ENCODE measurements at places on chromosomes 6 and 20.

DNA sequence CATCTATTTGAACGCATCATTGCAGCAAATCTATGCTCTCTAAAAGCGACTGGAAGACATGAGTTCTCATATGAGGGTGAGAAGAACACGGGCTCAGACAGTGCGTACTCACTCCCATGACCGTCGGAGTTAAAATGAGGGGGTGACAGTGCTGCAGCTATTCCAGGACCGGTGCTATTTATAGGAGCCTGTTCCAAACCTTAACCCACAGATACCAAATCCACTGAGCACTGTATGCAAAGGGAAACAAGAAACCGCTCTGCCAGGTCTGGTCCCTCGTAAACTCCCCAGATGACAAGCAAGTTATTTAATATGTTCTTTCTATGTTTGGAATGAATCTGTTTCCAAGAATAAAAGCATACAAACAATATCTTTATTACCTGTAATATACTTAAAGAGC lies 22.9 kb downstream of the PPP1R3G start:
- no peak for DNase-seq

DNA sequence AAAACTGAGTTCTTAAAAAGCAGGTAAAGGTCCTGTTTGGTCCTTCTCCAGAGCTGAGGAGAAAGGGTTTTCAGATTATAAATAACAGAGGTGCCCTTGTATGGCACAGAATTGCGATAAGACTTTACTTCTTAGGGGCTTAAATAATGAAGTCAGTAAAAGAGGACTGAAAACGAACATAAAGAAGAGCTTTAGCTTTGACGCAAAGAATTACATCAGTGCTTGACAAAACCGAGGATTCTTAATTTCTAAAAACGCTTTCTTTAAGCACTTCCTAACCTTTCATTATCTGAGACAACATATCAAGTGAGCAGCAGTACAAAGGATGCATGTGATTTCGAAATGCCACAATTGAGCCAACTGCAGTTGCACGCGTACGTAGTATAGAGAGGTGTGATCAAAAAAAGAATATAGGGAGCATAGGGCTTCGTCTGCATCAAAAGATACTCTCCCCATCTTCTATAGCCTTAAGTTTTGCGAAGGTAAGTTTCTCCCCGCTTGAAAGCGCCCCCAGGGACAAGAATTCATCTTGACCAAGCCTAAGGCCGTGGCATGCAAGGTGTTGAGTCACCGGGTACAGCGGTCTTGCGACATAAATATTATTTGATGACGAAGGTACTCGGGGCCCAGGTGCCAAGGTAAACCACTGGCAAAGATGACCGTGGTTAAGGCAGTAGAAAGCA lies 778 bp upstream of the LOC128125822 start:
- DNase-seq = peak; percentile 36

GRCh38 chr20:20521736-20522135 lies 153.8 kb downstream of the INSM1 start:
- DNase-seq = no peak

DNA sequence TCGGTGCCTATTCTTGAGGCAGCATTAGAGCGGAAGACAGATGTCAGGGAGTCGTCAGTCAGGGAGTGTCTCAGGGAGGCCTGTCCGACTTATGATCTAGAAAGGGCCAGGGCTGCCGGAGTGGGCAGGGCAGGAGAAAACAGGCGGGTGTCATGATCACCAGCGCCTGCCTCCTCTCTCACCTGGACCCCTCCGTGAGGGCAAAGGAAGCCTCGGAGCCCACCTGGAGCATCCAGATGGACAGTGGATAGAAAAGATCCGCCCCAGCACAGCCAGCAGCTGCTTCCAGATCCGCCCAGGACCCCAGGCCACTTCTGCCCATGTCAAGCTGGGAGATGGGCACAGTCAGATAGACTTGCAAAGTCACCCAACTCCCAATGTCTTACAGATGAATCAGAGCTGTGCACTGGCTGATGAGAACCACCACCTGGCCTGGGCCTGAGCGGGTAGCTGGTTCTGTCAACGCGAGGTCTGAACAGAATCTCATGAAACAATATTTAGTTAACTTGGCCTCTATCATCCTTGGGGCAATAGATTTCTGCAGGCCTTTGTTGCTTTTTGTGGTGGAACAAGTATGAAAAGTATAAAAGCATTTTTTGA lies 22.2 kb downstream of the PSMG4 start:
- DNase-seq = peak; percentile 40

DNA sequence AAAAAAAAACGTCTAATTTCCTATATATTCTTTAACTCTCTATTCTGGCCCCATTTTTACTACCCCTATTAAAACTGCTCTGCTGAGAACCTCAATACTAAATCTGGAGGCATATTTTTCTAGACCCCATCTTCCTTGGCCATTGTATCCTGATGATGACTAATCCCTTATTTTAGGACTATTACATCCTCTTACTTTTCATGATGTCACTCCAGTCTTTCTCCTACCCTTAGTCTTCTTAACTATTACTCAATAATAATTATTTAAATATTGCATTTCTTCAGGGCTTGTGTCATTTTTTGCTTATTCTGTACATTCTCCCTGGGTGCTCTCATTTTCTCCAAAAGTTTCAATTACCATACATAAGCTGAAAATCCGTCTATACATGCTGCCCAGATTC lies 6.4 kb downstream of the FBXO30 start:
- DNase-seq = peak; percentile 7

- DNase-seq = no peak
Observed at GRCh38 chr20:2303673-2304072, 7.9 kb downstream of the TGM3 start.

GRCh38 chr6:61809004-61809595 lies 476.9 kb downstream of the KHDRBS2 start:
- peak; percentile 12 for DNase-seq

DNA sequence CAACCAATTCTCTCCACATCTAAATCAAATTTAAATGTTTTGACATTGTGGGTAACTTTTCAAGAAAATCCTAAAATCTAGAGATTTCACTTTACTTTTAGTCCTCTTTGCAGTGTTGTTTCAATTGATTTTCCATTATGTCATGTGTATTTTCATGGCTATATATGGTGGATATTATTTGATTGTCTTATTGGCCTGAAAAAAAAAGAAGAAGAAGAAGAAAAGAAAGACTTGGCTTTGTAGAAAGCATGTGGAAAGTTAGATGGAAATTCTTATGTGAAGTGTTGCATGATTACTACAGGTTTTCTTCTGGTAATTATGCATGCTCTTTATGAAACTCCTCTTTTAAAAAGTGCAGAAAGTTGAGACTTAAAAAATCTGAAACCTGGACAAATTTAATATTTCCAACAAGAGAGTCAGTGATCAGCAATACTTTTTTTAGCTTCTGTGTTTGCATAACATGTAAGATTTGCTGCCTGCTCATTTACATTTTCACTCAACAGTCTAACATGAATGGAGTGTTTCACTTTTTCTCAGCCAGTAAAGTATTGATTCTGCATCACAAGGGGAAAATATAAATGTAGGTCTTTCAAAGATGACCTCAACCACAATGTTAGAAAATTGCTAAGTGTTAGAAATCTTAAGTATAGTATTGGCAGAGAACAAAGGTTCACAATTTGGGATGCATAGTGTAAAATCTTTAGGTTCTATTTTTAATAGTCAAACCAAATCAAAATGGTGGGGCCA lies 438.7 kb downstream of the BCKDHB start:
- no peak for DNase-seq

DNA sequence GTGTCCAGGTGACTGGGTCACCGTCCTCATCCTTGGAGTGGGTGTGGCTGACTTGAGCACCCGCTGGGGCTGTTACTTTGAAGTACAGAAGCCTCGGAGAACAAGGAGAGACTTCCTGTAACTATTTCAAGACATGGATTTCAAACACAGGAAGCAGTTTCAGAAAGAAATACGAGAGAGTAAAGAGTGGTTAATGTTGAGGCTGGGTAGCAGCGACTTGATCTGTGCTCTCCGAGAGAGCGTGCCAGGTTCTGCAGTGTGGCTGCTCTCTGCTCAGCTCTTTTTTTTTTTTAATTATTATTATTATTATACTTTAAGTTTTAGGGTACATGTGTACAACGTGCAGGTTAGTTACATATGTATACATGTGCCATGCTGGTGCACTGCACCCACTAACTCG lies 17.5 kb upstream of the EFCAB8 start:
- no peak for DNase-seq

DNA sequence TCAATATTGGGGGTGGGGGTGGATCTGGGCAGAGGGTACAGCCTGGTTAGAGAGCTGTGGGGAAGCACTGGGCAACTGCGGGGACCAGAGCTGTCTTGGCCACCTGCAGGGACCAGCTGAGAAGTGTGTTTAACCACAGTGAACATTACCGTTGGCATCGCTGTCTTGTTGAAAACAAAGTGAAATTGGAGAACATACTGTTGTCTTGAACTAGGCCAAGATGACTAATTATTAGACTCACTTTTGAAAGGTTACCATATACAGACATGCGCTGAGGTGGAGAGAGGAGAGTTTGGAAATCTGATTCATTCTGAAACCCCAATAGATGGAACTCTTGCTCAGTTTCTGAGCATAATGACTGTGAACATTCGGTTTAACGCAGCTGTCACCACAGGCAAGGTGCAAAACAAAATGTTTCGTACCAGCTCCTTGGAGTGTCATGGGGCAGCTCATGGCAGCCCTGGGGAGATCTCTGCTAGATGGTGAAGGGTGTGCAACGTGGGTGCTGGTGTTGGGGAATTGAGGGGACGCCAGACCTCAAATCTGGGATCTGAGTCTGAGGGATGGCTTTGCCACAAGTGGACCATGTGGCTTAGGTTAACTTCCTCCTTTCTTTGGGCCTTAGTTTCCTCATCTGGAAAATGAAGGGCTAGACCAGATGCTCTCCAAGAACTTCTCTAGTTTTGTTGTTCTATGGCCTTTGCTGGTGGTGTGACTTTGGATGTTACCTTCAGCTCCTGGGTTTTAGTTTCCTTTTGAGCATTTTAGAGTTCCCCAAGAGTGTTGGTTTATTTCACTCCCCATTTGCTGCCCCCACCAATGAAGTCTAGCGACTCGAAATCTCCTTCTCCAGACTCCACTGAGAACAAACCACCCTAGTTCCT lies 24.6 kb upstream of the GTSF1L start:
- peak; percentile 78 for DNase-seq

DNA sequence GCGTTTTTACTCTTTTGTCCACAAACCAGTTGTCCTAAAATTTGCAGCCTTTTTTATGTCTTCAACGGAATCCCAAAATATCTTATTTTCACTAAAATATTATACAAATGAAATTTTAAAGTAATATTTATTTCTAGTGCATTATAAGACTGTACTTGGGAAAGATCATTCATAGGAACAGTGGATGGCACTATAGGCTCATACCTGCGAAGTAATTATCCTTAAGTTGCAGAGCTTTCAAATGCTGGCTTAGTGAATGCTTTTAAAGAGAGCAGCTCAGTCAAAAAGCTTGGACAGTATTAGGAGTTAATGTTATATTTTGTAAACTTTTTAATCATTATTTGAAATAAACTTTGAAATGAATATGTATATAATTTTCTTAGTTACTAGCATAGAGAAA lies 254.9 kb downstream of the CDKAL1 start:
- DNase-seq = peak; percentile 51

DNA sequence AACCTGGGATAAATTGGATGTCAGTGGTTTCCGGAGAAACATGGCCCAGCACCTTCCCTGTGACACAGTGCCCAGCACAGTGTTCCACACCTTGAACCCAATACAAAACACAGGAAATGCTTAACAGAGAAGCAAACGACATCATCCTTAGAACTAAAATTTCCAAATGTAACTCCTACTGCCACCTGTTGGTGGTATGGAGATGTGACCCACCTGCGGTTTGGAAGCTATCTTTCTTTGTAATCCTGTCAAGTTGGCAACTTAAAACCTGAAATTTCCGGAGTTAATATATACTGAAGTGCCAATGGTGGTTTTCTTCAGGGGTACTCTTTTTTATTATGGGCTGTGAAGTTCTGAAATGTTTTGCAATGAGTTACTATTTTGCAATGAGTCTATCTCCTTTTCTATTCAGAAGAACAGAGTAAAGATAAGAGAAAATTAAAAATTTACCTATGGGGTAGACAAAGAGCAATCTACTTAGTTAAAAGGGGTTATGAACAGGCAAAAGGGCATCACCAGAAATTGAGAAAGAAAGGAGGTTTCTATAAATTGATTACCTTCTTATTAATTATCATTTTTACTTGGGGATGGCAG lies 658.8 kb downstream of the PTPRT start:
- DNase-seq = no peak

DNA sequence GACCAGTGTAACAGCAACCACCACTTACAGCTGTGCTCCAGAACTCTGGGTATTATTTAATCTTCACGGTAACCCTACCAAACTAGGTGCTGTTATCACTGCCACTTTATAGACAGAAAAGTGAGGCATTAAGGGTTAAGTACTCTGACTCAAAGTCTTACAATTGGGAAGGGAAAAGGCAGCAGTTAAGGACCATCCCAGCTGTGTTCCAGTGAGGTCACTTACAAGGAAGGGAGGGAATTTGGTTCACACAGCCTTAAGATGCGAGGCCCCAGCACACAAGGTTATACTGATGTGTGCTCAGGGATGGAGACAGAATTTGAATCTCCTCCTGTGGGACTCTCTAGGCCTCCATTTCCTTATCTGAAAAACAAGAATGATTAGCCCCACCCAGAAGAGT lies 46.7 kb downstream of the TRERF1 start:
- DNase-seq = no peak

DNA sequence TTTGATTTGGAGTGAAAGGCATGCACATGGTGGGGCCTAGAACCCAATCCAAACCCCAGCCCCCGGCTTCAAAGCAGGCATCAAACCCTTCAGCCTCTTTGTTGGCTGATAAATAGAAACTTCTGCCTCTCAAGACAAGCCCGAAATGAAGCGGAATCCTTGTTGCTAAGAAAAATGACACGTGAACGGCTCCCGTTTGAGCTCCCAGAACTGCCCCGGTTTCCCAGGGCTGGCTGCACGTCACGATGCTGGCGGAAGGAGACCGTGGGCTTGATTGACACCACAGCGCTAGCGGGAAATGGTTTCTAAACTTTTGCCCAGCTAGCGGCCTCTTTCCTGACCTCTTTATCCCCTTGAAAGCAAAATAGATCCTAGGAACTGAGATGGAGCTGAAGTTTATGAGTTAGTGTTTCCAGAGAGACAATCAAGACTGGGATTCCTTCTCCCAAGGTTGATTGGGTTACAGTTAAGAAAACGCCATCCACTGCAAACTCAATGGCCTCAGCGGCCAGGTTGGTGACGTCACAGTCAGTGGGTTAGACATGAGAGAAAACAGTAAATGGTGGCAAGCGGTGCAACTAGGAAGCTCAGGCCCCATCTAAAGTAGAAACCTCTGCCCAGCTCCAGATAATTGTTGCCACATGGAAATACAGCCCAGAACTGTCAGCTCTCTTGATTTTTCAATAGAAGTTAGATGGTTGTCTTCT lies 117.0 kb downstream of the ANKRD60 start:
- DNase-seq = no peak
